ENCODE measurements at places on chromosomes 7 and 10.

DNA sequence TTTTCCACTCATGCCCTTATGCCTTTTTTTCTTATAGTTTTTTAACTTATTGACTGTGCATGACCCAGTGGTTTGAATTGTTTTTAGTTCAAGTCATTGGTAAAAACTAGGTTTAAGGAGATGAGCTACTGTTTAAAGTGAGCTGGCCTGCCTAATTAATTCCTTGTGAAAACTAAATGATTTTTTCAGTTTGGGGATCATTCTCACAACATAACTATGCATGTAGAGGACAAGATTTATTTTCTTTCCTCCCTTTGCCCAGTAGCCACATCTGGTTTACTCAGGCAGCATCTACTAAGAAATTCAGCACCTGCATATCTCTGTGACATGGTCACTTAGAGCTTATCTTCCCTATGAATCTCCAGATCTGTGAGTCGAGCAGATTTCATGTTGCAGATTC is 1.7 kb downstream of the ADO start:
- peak; percentile 49 for DNase-seq

- DNase-seq, result no peak
Measured at GRCh38 chr7:38052786-38053185, 125.3 kb upstream of the STARD3NL start.

- no peak for DNase-seq
Measured at GRCh38 chr10:129901389-129902006, 62.6 kb downstream of the EBF3 start.

DNA sequence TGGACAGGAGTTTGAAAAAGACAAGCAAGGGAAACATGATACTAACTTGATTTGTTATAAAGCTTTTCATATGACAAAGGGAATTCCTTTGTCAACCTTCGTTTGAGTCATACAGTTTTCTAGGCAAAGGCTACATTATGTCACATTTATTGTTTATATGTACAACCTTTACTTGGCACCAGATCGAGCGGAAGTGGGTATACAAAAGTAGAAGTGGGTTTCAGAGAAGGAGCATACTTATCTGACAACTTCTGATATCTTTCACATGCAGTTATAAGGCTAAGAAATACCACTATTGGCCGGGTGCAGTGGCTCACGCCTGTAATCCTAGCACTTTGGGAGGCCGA is 11.0 kb downstream of the STMP1 start:
- peak; percentile 77 for DNase-seq

GRCh38 chr7:101241443-101242349 is 3.2 kb downstream of the FIS1 start:
- DNase-seq, result no peak

DNA sequence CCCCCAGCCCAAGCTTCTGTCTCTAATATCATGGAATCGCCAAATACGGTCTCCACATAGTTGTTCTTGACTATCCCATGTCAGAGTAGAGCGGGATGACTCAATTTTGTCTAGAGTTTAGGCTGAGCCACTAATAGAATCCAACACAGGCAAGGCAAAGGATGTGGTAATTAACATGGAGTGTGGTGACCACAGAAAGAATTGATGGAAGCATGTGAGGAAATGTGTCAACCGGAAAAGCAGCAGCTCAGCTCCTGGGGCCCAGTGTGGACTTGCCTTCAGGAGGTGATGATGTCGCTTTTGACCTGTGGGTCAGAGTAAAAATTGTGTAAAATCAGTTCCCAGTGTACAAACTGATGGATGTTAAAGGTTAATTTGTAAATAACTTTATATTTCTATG is 139.3 kb upstream of the KLF6 start:
- DNase-seq, result peak; percentile 98

All from EH (cell line).